Stimulated activated CD4-positive, alpha-beta T cell treated with anti-CD3 and anti-CD28 coated beads, Interleukin-2, amount 100 ng/mL, for 24 hours (primary cell): ENCODE measurements at places on chromosomes 2 and 18.

- no peak for DNase-seq
Measured at GRCh38 chr2:174610243-174610995, 12.8 kb upstream of the WIPF1 start.

DNA sequence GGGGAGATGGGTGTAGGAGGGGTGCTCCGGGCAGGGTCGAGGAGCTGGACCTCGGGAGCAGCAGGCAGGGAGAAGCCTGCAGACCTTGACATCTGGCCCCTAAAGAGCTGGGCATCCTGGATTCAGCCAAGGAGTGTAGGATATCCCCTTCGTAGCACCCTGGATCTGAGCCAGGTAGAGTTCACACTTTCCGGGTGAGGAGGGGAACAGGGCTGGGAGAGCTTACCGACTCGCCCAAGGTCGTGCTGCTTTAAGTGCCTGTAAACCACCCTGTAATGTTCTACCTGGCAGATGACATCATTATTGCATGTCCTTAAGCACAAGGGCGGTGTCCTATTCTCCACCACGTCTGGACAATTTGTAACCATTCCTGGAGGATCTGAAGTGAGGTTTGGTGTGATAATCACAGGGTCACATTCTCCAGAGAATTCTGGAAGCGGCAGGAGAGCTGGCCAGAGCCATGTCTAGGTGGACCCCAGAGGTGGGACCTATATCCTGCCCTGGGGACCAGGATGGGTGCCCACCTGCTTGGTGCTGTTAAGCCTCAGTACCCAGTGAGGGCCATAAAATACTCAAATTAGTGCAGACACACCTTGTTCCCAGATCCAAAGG lies 14.6 kb downstream of the ITM2C start:
- no peak for DNase-seq

DNA sequence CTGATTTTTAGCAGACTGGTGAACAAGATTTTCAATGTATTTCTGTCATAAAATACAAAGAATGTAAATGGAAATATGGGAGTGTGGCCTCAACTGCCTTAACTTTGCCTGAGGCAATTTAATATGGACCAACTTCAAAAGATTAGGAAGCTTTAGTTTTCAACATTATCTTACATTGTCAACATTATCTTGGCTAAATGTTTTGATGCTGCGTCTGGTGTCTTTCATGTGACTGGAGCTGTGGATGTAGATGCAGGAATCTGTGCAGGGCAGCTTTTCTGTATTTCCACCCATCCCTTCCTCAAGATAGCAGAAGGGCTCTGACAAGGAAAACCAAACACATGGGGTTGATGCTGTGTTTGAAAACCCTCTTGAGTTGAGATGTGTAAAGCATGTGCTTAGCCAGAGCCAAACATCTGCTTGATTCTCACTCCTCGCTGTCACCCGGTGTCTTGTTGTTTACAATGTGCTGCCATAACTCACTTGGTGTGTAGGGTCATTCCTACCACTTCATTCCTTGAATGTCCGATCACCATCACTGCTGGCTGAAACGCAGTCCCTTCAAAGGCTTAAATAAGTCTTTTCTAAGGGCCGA lies 33.0 kb downstream of the COPS8 start:
- no peak for DNase-seq

- DNase-seq, result no peak
Measured at GRCh38 chr2:203997980-203998809, 61.6 kb downstream of the ICOS start.

- DNase-seq, result no peak
Measured at GRCh38 chr2:206116278-206116677, 30.3 kb upstream of the INO80D start.

DNA sequence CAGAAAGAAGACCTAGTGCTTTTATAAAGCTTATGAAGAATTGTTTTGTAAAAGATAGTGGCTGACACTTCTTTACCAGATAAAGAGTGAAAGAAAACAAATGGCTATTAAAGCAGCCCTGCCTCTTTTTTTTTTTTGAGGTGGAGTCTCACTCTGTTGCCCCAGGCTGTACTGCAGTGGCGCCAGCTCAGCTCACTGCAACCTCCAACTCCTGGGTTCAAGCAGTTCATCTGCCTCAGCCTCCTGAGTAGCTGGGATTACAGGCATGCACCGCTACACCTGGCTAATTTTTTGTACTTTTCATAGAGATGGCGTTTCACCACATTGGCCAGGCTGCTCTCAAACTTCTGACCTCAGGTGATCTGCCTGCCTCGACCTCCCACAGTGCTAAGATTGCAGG lies 12.9 kb downstream of the ARPC2 start:
- DNase-seq, result no peak

DNA sequence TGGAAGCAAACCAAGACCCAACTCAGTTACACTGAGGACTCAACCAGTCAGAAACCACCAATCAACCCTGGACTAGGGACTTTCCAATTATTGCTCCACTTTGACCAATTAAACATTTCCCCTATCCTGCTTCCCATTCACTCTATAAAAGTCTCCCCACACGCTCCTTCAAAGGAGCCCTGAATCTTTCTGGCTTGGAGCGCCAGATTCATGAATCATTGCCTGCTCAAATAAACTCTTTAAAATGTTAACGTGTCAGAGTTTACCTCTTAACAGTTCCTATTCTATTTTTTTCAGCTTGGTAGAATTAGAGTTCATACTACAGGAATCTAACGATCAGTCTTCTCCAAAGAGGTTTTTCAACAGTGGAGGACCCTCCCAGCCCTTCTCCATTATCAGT lies 20.7 kb upstream of the SULT1C2 start:
- DNase-seq, result no peak

GRCh38 chr2:131056204-131056931 lies 36.9 kb downstream of the FAM168B start:
- DNase-seq, result no peak

DNA sequence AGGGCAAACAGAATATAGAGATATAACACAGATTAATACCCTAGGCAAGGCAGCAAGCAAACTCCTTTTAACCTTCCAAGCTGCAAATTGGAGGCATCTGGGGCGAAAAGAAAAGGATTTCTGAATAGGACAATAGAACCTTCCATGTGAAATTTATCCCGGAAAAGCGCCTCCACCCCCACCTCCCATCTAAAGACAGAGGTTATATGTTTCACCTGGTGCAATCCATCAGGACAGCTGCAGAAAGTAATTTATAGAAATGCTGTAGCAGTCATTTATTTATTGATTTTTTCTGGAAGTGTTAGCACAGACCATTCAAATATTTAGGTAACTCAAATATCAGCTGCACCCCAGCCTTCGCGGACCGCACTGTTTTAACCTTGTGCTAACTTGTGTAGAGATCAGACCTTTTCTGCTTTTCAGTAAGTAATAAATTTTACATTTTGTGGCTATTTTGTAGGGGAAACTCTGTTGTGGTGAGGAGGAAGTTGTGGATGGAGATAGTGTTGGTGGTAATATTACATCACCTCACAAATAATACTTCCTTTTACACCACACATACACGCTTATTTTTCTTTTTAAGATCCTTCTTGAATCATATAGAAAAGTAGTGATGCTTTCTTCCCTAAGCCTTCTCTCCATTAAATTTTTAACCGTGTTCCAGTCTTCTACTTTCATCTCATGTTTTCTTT lies 919.3 kb upstream of the CDH2 start:
- DNase-seq, result no peak

DNA sequence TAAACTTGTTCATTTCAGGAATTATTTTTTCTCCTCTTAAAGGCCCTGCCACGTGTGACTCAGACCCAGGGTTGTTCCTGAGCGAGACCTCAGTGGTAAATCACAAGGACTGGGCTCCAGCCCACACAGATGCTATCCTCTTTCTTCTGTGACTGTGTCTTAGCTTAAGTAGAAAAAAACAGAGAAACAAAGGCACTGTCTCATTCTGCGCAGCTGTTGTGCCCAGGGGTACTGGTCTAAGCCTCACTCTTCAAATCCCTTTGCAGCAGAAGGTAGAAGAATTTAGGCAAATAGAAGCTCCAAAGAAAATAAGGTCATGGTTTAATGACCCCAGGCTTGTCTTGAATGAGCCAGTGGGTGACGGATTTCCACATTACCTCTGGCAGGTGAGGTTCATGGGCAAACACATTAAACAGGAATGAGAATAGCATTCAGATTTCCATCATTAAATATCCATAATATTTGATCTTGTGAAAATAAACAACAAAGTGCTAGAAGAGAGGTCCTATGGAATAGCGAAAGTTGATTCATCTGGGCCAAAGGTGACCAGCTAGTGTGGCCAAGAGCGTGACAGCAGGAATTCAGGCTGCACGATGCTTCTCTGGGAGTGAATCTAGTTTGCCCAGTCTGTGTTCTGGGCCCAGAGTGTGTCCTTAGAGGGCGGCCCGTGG lies 63.3 kb downstream of the LIPG start:
- no peak for DNase-seq

GRCh38 chr18:58241877-58242276 lies 197.9 kb downstream of the NEDD4L start:
- DNase-seq, result no peak

- no peak for DNase-seq
Measured at GRCh38 chr2:239583879-239584859, 183.3 kb upstream of the HDAC4 start.

DNA sequence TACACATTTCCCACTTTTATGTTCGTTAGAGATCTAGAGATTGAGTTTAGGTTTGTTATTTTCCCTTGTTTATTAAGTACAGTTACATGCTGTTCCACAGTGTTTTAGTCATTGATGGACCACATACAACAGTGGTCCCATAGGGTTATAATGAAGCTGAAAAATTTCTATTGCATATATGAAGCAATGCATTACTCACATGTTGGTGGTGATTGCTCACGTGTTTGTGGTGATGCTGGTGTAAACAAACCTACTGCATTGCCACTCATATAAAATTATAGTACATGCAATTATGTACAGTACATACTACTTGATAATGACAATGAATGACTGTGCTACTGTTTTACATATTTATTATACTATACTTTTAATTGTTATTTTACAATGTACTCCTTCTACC lies 51.0 kb upstream of the NXPH2 start:
- DNase-seq, result no peak

- no peak for DNase-seq
Measured at GRCh38 chr2:140737006-140737405, 1393.8 kb downstream of the LRP1B start.

GRCh38 chr2:42838133-42838532 lies 45.8 kb upstream of the HAAO start:
- DNase-seq, result no peak

DNA sequence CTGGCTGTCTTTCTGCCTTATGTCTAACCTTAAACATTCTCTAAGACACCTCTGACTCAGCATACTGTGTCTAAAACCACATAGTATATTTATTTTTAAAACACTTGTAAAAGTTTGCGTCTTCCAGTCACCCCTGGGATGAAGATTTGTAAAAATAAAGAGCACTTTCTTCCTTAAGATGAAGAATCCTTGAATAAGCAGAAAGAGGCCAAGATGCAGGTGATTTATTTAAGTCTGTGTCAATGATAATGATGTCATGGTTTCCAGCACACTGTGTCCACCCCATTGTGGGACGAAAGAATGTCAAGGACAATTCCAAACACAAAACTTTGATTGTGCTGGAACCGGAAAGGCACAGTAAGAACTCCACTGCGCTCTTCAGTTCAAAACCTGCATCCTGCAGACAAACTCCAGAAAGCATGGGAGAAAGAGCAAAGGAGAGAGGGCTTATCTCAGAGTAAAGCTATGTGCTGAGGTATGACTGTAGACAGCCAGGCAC lies 92.9 kb downstream of the ZEB2 start:
- DNase-seq, result no peak

GRCh38 chr18:39215920-39216319 lies 1650.3 kb upstream of the CELF4 start:
- no peak for DNase-seq

DNA sequence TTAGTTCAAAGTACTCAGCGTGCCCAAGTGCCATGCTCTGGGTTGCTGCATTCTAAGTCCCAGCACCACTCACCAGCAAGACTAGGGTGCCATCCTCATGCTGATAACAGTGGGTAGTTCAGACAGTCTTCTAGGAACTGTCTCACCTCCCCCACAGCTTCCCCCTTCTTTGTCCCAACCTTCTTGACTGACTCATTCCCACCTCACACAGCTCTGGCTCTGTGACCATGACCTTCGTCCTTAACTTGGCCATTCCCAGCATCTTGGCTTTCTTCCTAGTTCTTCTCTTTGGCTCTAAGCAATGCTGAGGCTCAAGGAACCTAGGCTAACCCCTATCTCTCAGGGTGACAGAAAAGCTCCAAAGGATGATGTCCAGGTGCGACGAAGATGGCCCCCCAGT lies 20.0 kb upstream of the CXCR4 start:
- DNase-seq, result no peak

GRCh38 chr2:74688881-74689280 lies 34.8 kb downstream of the SEMA4F start:
- DNase-seq, result no peak

GRCh38 chr18:73043211-73043610 lies 175.4 kb upstream of the NETO1 start:
- no peak for DNase-seq

DNA sequence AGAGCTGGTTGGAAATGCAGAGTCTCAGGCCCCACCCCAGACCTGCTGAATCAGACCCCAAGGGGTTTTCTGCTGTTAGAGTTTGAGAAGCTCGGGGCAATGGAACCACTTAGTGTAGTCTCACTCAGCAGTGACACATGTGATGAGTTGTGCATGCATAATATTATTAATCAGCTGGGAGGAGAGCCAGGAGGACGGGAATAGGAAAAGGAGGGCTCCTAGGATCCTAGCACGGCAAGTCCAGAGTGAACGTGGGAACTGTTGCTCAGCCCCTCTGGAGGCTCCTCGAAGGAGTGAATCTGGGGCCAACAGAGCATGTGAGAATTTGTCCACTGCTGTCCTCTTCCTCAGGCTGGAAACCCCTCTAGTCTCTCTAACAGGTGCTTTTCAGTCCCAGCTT lies 87.1 kb downstream of the HS1BP3 start:
- no peak for DNase-seq

- no peak for DNase-seq
Measured at GRCh38 chr18:49920731-49921130, 107.4 kb upstream of the ACAA2 start.

GRCh38 chr2:128751746-128752145 lies 433.1 kb upstream of the HS6ST1 start:
- no peak for DNase-seq

- no peak for DNase-seq
Measured at GRCh38 chr2:62465741-62466502, 40.1 kb downstream of the TMEM17 start.

GRCh38 chr2:140759426-140760156 lies 1371.2 kb downstream of the LRP1B start:
- no peak for DNase-seq

DNA sequence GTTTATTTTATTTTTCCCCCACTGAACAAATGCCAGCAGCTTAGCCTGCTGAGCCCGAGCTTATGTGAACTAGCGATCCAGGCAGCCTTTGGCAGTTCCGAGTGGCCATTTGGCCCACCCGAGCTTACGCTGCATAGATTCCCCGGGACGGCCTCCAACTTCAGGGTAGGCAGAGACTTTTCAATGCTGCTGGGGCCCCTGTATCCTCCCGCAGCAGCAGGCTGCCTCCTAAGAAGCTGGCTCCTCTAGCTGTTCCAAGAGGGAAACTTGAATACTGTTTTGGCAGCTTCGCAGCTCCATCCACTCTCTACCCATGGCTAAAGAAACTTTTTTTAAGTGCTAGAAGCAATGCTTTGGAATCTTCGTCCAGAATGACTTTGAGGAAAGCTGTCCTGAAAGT lies 295.2 kb downstream of the SS18 start:
- DNase-seq, result no peak
